ENCODE measurements at places on chromosomes 4 and X.

GRCh38 chr4:188839704-188840103 is 700.5 kb downstream of the TRIML1 start:
- DNase-seq: no peak

DNA sequence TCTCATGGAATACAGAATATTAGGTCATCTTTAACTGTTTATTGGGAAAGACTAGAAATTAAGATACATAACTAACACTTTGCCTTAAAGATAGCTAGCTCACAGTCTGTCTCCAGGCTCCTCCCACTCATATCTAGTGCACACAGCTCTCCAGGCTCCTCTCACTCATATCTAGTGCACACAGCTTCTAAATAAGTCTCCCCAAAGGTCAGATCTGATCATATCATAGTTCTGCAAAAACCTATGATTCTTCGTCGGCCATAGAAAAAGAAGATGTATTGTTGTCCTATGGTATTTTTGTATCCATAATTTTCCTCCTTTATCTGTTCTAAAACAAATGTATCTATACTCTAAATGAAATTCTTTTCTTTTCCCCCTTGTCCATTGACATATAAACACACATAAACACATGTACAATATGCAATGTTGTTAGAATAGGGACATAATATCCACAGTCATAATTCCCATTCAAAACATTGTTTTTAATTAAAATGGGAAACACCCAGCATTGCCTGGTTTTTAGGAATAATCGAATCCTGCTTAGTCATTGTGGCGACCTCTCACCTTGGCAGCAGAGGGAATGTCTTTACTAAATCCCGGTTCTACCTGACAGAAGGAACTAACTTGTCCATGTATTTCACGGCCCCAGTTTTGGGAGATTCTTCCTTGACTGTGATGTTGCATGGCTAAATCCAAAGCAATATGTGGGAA is 1282.0 kb downstream of the PCDH7 start:
- no peak for DNase-seq

DNA sequence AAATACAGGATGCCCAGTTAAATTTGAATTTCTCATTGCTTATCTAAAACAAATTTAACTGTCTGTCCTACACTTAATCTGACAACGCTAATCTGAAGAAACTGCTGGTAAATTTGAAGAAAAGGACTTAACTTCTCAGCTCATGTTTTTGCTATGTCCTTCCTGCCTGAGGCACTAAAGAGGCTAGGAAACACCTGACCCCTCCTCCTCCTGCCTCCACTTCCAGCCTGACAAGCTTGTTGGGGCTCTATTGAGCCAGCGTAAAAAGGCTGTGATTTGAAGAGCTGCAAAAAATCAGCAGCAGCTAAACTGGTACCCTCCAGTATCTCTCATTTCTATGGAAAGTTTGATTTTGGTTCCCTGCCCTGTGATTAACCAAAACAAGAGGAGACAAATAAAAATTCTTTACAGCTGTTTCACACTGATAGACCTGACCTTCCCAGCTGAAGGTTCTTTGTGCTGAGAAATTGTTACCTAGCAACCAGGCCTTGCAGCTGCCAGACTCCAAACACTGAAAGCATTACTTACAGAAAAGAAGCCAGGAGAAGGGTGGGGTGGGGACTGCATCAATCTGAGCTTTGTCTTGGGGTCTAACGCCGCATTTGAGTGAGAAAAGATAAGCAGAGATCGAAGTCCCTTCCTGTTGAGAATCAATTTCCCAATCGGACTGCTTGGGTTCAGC is 35.0 kb downstream of the DCX start:
- DNase-seq: no peak

DNA sequence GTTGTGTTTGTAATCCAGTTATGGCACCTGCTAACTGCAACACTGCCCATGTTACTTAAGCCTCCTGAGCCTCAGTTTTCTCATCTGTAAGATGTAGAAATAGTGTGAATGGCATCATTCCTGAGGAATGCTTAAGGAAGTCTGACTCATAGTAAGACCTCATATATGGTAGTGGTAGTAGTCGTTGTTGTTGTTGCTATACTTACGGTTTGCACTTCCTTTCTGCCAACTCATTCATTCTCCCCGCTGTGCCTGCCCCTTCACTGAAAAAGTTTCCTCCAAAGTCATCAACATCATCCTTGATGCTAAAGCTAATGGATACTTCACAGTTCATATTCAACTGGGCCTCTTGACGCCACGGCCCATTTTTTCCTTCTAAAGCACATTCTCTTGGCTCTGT is 54.2 kb upstream of the SPANXN3 start:
- DNase-seq: no peak

DNA sequence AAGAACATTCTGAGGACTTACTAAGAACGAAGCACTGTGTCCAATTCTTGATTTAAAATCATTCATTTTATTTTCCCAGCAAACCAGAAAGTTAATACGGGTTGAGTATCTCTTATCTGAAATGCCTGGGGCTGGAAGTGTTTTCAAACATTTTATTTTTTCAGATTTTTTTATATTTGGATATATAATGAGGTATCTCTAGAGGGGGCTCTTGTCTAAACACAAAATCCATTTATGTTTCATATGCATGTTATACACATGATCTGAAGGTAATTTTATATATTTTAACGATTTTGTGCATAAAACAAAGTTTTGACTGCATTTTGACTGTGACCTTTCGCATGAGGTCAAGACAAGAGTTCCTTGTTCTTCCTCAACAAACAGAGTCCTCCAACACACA is 320.9 kb downstream of the ASMT start:
- DNase-seq: no peak

GRCh38 chr4:137226900-137227299 is 305.4 kb downstream of the PCDH18 start:
- DNase-seq: no peak

- DNase-seq: no peak
Measured at GRCh38 chrX:30153175-30153880, 62.0 kb upstream of the MAGEB2 start.

- no peak for DNase-seq
Measured at GRCh38 chr4:165548702-165549101, 169.9 kb downstream of the CPE start.

DNA sequence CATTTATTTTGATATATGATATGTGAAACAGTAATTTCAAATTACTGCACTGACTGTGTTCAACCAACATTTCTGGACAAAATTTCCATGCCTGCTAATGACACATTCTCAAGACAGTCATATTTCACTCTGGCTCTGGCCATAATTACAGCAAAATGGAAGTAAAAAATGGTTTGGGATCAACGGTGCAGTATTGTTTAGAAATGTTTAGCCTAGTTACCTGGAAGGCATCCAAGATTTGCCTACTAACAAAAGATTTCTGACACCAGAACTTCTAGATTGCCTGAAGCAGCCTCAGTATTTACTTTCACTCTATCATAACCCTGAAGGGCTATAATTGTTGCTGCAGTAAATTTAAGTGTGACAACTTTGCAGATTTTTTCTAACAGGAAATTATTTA is 416.3 kb downstream of the PCDH10 start:
- DNase-seq: no peak

GRCh38 chr4:176563591-176563990 is 229.1 kb downstream of the VEGFC start:
- DNase-seq: no peak

- DNase-seq: no peak
Measured at GRCh38 chrX:102652031-102652688, 877 bp downstream of the GPRASP1 start.

DNA sequence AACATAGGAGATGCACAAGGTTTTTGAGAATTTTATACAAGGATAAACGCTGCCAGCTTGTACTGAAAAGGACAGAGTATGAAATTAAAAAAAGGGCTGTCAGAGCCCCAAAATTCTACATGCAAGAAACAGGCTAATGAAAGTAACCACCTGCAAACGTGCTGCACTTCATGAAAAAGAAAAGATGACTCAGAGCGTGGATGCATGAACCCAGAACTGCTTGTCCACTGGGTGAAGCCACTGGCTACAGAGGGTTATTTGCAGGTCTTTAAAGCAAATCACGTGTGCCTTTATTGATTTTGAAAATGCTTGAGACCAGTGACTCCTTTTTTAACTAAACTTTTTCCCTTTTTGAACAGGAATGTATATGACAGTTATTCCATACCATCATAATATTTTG is 25.3 kb upstream of the FRMD7 start:
- no peak for DNase-seq

DNA sequence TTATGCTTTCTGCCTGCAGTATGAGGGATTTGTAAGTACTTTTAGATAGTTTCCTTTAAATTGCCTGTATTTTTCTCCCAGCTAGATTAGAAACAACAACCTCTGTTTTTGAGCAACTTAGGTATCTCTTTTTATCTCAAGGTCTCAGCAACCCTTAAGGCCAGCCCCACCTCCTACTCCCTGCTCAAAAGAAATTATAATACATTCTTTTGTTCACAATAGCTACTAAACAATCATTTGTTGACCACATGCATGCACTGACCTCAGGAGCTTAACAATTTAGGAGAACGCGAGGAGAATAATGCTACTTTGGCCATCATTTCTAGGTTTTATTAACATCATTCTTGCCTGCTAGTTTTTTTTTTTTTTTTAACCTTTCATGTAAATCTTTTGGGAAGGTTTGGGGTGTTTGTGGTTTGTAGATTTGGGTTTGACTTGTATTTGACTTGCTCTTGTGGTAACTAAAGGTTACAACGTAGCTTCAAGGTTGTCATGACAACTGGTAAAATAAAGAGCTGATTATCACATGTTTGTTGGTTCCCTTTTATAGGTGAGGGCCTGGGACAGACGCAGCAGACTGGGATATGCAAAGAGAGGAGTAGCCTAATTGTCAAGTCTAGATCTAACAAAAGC is 145.4 kb upstream of the PLAC1 start:
- DNase-seq: no peak

- no peak for DNase-seq
Measured at GRCh38 chrX:107576841-107577240, 51.5 kb upstream of the PRPS1 start.

- DNase-seq: no peak
Measured at GRCh38 chr4:81881855-81882621, 410.3 kb upstream of the RASGEF1B start.

DNA sequence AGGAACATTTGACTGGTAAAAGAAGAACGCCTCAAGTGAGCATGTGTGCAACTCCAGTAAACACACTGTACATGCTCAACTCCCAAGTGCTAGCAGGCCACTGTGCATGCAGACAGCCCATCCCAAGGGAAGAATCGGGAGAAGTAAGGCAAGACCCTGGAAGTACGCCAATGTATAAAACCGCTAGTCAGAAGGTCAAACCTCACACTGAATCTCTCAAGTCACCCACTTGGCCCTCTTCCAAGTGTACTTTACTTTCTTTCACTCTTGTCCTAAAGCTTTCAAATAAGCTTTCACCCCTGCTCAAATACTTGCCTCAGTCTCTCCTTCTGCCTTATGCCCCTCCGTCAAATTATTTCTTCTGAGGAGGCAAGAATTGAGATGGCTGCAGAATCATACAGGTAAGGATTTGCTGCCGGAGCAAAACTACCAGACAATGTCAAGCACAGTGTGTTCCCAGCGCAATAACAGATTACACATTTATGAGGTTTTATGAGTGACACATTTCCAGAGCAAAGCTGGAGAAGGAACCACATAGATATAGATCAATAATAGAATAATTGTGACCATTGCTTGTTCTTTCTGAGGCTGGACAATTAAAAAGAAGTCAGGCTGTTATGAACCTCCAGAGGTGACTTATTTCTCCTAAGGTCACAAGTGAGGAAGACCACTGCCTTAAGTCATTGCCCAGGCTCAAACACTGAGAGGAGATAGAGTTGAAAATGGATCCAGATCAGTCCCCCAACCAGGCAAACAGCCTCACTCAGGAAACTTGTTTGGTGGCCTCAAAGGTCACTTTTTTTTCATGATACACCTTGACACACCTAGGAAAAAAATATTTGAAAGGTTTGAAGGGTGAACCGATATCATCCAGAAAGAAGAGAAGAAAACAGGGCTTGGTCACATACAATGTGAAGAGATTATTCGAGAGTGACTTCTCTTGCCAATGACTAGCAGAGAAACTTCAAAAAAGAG is 26.3 kb downstream of the CXCL1 start:
- DNase-seq: no peak

DNA sequence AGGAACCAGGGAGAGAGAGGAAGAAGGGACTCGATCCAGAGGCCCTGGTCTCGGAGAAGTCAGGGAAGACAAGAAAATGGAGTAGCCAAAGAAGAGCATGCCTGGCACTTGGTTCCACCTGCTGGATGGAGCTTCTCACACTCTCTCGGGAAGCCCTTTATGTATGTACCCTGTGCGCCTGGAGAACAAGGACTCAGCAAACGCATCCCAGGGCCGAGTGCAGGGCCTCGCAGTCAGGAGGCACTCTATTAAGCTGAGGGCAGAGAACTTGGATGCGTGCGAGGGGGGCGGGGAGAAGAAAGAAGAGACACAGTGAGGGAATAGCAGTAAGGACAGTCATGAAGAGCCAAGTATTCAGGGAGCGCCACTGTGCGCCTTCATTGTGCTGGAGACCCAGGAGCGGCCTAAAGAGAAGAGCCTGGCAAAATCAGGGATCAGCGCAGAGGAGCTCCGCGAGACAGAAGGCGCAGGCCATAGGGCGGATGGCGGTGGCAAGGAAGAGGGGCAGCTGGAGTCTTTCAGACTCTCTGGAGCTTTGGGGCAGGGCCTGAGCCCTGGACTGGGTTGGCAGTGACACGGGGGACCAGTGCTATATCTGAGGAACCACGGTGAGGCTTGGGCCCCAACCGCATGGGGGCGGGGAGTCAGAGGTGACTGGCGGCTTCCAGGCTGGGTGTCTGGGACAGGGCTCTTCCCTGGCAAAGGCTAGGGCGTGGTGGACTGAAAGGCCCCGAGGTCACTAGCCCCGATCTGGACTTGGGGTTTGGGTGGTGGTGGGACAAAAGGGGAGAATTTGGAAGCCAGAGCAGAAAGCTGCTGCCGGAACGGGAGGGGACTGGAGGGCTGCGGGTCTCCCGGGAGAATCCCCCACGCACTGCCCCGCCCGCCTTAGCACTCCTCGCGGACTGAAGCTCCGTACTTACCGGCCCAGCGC is 1.9 kb upstream of the SEPTIN6 start:
- DNase-seq: no peak

GRCh38 chr4:71698141-71698540 is 85.7 kb downstream of the GC start:
- DNase-seq: no peak

- DNase-seq: no peak
Measured at GRCh38 chr4:159104694-159105414, 2.0 kb downstream of the RAPGEF2 start.

- DNase-seq: no peak
Measured at GRCh38 chr4:145487631-145488030, 6.0 kb downstream of the SMAD1 start.

DNA sequence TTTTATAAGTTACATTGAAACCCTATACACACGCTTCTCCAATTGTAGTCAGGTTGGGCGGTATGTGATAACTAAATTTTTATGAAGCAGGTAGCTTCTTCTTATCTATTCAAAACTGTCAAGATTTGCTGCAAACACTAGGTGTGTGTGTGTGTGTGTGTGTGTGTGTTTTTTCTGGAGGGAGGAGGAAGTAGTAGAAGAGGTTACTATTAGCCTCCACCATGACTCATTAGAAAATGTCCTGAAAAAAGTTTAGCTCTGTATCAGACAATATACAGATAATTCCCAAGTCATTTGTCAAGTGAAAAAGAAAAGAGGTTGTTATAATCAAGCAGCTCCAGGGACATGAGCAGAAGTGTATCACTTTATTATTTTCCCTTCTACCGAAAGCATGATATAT is 33.9 kb downstream of the PCDH7 start:
- DNase-seq: no peak

- DNase-seq: no peak
Measured at GRCh38 chr4:83510442-83510841, 25.5 kb upstream of the GPAT3 start.

GRCh38 chr4:77104791-77105540 is 29.2 kb upstream of the CCNI start:
- no peak for DNase-seq

Measured in stimulated activated CD8-positive, alpha-beta memory T cell treated with anti-CD3 and anti-CD28 coated beads, Interleukin-15, amount 100 ng/mL, for 24 hours (primary cell).